ENCODE measurements at places on chromosomes 11 and 22.

- DNase-seq, result no peak
Measured at GRCh38 chr11:104337273-104337672, 173.3 kb upstream of the PDGFD start.

GRCh38 chr22:49768951-49769690 lies 58.6 kb downstream of the BRD1 start:
- no peak for DNase-seq

- no peak for DNase-seq
Measured at GRCh38 chr22:26918226-26918625, 260.8 kb downstream of the MIAT start.

- DNase-seq, result no peak
Measured at GRCh38 chr11:15958910-15959309, 397.4 kb downstream of the SOX6 start.

DNA sequence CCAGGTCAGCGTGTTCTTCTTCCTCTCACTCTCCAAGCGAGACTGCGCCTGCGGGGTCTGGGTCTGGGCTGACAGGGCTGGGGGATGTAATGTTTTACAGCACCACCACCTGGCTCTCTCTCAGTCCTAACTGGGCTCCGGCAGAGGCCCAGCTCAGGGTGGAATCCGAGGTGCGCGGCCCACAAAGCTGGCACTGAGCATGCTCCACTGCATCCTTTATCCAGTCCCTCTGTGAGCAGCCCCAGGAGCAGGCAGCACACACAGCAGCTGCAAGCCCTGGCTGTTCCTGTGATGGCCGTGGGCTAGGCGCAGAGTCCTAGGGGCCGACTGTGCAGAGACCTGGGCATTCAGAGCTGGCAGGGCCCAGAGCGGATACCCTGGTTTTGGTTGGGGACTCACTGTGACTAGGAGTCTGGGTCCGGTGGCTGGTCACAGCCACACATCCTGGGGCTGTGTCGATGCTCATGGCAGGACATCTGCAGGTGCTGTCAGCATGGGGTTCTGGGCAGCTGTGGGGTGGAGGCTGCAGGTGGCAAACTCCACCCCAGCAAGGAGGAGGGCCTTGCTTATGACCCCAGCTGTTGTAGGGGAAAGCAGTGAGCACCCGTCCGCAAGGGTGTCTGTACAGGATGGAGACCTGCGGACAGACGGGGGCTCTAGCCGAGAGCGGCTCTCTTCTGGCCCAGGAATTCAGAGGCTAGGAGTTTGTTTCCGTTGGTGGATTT lies 4.0 kb downstream of the LRRC75B start:
- DNase-seq, result no peak

- DNase-seq, result no peak
Measured at GRCh38 chr11:60991457-60991856, 20.0 kb downstream of the CD6 start.

- no peak for DNase-seq
Measured at GRCh38 chr11:119783466-119784400, 54.7 kb upstream of the NECTIN1 start.

DNA sequence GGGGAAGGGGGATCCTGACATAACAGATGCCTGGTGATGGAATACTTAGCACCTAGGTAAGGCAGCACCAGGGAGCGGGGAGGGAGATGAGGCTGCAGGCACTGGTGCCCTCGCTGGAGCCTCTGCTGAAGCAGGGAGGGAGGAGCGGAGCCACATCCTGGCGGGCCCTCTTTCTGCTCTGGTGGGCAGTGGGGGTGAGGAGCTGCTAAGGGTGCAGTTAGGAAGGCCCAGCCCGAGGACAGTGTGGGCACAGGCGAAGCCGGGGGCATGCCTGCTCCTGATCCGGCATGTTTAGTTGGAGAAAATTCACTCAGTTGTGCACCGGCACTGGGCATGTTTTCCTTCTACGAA lies 83.9 kb downstream of the MED15 start:
- no peak for DNase-seq

- no peak for DNase-seq
Measured at GRCh38 chr11:120337355-120338106, 1.3 kb downstream of the ARHGEF12 start.

DNA sequence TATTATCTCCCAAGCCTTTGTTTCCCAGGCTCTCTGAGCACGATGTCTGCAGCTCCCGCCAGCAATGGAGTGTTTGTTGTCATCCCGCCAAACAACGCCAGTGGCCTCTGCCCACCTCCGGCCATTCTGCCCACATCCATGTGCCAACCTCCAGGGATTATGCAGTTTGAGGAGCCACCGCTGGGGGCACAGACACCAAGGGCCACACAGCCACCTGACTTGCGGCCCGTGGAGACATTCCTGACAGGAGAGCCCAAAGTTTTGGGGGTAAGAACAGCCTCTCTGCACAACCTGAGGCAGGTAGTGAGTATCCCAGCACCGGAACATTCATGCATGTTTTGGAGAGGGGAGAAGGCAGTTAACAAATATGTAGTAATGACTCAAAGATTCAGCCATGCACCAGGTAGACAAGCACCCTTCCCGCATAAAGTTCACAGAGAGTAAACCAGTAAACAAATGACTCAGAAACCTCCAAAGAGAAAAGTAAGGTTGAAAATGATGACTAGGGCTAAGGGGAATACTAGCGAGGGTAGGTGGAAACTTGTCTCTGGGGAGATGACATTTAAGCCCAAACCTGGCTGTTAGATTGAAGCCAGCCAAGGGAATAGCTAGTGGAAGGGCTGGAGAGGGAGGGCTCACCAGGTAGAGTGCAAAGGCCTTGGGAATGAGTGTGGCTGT lies 7.2 kb downstream of the MS4A15 start:
- no peak for DNase-seq

DNA sequence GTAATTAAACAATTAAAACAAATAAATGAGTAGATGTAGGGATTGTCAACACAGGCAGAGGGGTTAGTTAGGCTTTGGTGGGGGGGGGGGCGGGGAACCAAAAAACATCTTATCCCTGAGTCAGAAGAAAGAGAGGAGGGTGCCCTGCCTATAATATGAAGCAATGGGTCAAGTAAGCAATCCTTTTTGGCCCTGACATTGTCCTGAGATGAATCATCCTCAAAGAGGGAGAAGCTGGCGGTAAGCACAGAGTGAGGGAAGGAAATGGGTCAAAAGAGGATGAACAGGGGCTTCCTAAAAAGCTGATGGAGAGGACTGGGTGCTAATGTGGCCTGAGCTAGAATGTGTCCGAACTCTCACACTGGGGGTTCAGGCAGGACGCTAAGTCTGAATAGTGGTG lies 4.7 kb downstream of the OLFML1 start:
- DNase-seq, result no peak

DNA sequence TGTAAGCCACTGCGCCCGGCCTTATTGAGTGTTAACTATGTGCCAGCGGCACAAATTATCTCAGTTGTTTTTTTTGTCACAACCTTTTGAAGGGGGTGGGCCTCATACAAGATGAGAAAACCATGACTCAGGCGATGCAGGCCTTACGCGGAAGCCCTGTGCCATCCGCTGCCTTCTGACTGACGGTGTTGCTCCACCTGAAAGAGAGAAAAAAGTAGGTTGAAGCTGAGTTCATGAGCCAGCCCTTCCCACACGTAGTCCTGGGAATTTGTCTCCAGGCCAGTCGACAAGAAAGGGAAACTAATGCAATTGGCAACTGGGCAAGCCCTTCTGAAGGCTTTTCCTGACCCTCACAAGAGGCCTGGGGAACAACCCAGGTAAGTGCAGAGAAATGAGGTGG lies 96.9 kb upstream of the CRYBB3 start:
- DNase-seq, result no peak

DNA sequence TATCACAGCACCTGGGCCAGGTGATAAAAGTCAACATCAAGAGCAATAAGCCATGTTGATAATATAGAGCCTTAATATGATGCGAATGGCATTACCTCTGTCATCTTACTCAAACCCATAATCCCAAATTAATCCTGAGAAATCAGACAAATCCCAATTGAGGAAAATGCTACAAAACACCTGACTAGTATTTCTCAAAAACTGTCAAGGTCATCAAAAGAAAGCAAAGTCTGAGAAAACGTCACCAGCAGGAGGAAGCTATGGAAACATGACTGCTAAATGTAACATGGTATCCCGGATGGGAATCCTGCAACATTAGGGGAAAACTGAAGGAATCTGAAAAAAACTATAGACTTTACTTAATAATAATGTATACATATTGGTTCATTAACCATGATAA lies 29.6 kb downstream of the ASCL2 start:
- no peak for DNase-seq

All from NCI-H1694 treated with DMSO at 0.1 percent for 48 hours (cell line).